ENCODE measurements at places on chromosomes 4 and X. TPM values are rescaled to one million over a fixed set of nuclear protein-coding genes. Genes with fewer than 3 reads are reported as not detected.

The SMARCAD1 gene
- total RNA-seq: 12.6 TPM

The DSPP gene
- not detected for total RNA-seq

The SYAP1 gene
- 21.2 TPM for total RNA-seq

The TSPAN5 gene
- total RNA-seq: 13.1 TPM

The GPR50 gene
- 0.26 TPM for total RNA-seq

The MMGT1 gene
- total RNA-seq: 16.9 TPM

The VSIG4 gene
- not detected for total RNA-seq

The AMOT gene
- 0.03 TPM for total RNA-seq

The RTL5 gene
- total RNA-seq: 2.9 TPM

The SPACA5 gene
- not detected for total RNA-seq

The NCBP2L gene
- total RNA-seq: not detected

The PDCL2 gene
- total RNA-seq: not detected

The CT83 gene
- total RNA-seq: not detected

The TENM3 gene
- total RNA-seq: 1.6 TPM

The CSN1S1 gene
- not detected for total RNA-seq

The GATB gene
- 11.2 TPM for total RNA-seq

The ATP7A gene
- 3.4 TPM for total RNA-seq

The SH3RF1 gene
- 8.5 TPM for total RNA-seq

The PAGE1 gene
- total RNA-seq: 0.29 TPM

The HAND2 gene
- 0.45 TPM for total RNA-seq

The GAGE2A gene
- not detected for total RNA-seq

The NAP1L2 gene
- total RNA-seq: 1.0 TPM

The TMLHE gene
- 9.5 TPM for total RNA-seq

The SHROOM2 gene
- 0.86 TPM for total RNA-seq

The PPP4R3C gene
- not detected for total RNA-seq

The PHEX gene
- total RNA-seq: 0.42 TPM

The NAA15 gene
- 38.5 TPM for total RNA-seq

The CHIC2 gene
- total RNA-seq: 6.6 TPM

The TEX11 gene
- not detected for total RNA-seq

The ENPEP gene
- 0.01 TPM for total RNA-seq

The DDX53 gene
- not detected for total RNA-seq

The TAF1 gene
- 24.9 TPM for total RNA-seq

The ABLIM2 gene
- 6.4 TPM for total RNA-seq

The SLC2A9 gene
- total RNA-seq: 0.31 TPM

The SYP gene
- total RNA-seq: 2.8 TPM

The RBM47 gene
- total RNA-seq: 24.6 TPM

The RIPPLY1 gene
- 0.12 TPM for total RNA-seq

The POF1B gene
- total RNA-seq: 2.1 TPM

The GPR119 gene
- not detected for total RNA-seq

The USP17L13 gene
- total RNA-seq: not detected

The ODAM gene
- not detected for total RNA-seq

The NIPAL1 gene
- 0.70 TPM for total RNA-seq

The XG gene
- total RNA-seq: not detected

The PPP2R2C gene
- 31.0 TPM for total RNA-seq

The ZFP92 gene
- 0.53 TPM for total RNA-seq

The FRMD7 gene
- total RNA-seq: not detected

The HPGD gene
- total RNA-seq: 81.0 TPM

The PABPC5 gene
- total RNA-seq: not detected

The GPRIN3 gene
- 2.2 TPM for total RNA-seq

The MTCP1 gene
- 23.3 TPM for total RNA-seq

The MFAP3L gene
- total RNA-seq: 3.6 TPM
